Epithelial cell of proximal tubule (primary cell): ENCODE measurements at places on chromosomes 1 and 21. TPM values are rescaled to one million over a fixed set of nuclear protein-coding genes. Genes with fewer than 3 reads are reported as not detected.

GRCh38 chr1:2807678-2808385, 6.3 kb upstream of the TTC34 start:
- no peak for DNase-seq

SYT11 gene
- total RNA-seq: 13.2 and 15.4 TPM in 2 replicates

- DNase-seq: no peak
Observed at GRCh38 chr1:77954521-77954920, 24.4 kb downstream of the FUBP1 start.

PDE9A gene
- total RNA-seq: 1.3 and 2.0 TPM in 2 replicates

- DNase-seq: no peak
Observed at GRCh38 chr21:38493549-38494250, 4.6 kb downstream of the ERG start.

TLCD4 gene
- total RNA-seq: 3.2 and 5.4 TPM in 2 replicates

- no peak for DNase-seq
Observed at GRCh38 chr1:227947676-227948492, at the start of gene WNT9A. TSS of gene WNT9A (minus strand) at chr1:227947932. CDS start at chr1:227947887, 45 bp downstream.

UBE2U gene
- total RNA-seq: not detected in 2 replicates
